ENCODE measurements at places on chromosomes 12 and 14.
A peak's percentile ranks its signal among the peaks of the same experiment; 100 is the strongest.

DNA sequence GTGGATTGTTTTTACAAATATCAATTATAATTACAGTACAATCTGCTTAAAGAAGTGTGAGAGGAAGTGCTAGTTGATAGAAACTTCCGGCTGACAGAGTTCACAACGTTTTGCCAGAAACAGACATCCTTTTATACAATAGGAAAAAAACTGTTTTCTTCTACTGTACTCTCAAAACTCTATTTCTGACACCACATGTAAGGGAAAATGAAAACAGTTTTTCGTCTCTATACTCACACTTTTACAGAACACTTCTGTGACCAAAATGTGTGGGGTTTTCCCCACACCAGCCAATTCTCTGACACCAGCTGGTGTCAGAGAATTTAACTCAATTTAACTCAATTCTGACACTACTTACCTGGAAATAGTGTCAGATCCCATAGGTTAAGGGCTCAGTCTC, 24.2 kb upstream of the HIF1A start:
- DNase-seq, result peak; percentile 55

- no peak for DNase-seq
Measured at GRCh38 chr14:52363961-52364360, 49.8 kb downstream of the PTGER2 start.

DNA sequence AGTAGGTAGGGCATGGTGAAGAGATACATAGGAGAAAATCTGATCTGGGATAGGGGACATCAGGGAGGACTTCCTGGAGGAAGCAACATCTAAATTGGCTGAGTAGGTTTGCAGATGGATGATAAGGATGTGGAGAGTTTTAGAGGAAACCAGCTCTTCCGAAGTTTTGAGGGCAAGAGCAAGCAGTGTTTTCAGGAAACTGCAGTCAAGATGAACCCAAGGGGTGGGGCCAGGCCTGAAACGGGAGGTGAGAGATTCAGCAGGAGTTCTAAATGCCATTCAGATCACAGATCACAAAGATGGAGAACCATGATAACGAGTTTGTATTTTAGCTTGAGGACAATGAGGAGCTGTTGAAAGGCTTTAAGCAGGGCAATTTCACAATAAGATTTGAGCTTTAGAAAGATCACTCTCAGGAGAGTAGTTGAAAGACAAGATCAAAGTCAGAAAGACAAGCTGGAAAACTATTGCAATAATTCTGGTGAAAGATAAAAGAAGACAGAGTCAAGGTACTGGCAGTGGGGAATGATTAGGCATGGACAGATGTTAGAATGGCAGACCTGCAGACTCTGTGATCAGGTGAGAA, 70.1 kb upstream of the PLXNC1 start:
- DNase-seq, result no peak

- DNase-seq, result no peak
Measured at GRCh38 chr14:95046711-95047681, 110.3 kb downstream of the DICER1 start.

DNA sequence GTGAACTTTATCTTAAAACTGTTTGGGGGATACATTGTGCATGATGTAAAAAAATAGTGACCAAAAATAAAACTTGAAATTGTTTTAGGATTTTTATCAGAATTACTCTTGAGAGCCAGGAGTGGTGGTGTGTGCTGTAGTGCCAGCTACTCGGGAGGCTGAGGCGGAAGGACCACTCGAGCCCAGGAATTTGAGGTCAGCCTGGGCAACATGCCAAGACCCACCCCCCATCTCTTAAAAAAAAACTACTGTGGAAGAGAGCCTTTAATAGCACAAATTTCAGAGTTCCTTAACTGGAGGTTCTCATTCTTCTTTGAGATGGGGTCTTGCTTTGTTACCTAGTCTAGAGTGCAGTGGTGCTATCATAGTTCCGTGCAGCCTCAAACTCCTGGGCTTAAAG, 21.5 kb downstream of the CPSF2 start:
- DNase-seq, result no peak

- no peak for DNase-seq
Measured at GRCh38 chr12:58961906-58962305, 41.6 kb upstream of the LRIG3 start.

DNA sequence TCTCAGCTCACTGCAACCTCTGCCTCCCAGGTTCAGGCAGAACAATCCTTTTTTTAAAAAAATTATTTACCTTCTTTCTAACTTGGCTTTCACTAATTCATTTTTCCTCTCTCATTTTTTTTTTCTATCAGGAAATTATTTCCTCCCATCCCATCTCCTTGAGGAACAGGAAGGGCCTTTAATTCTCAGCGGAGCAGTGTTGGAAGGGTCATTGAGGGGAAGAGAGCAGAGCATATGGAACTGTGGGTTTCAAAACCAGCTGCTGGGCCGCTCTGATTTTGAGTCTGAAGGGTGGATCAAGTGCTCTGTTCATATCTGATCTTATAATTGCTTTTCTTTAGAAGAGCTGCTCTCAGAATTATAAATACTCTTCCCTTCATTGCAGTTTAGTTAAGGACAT, 29.0 kb downstream of the NUBPL start:
- no peak for DNase-seq

DNA sequence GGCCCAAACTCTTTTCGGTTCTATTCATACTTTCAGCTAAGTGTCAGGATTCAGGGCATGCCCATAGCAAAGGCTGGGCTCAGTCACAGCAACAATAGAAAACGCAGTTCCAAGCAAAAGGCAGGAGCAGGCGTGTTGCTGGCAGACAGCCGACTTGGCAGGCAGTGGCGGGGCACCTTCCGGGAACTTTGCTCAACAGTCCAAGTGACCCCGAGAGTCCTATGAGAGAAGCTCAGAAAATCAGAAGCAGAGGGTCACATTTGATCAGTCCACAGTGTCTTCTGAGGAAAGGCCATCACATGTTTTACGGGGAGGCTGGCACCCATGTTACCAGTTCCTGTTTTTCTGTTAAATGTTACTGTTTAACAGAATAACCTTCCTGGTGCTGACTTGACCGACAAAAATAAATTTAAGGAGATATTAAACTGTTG, 115.0 kb downstream of the DACT1 start:
- no peak for DNase-seq

GRCh38 chr12:63007726-63008125, 72.8 kb upstream of the PPM1H start:
- no peak for DNase-seq

DNA sequence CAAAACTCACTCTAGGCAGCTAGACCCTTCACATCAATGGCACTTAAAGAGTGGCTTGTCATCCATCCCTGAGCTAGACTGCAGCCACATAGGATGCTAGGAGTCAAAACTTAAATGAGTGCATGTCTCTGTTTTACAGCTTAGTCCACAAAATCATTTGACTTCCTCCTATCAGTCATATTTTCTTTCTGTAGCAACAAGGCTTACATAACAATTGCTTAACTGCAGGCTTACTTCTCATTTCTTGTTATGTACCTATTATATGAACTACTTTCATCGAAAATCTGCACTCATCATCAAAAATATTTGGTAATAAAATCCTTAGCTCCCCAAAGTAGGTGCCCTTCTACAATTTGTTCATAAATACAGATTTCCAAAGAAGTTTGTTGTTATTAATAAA, 30.1 kb downstream of the CLEC1A start:
- DNase-seq, result no peak

DNA sequence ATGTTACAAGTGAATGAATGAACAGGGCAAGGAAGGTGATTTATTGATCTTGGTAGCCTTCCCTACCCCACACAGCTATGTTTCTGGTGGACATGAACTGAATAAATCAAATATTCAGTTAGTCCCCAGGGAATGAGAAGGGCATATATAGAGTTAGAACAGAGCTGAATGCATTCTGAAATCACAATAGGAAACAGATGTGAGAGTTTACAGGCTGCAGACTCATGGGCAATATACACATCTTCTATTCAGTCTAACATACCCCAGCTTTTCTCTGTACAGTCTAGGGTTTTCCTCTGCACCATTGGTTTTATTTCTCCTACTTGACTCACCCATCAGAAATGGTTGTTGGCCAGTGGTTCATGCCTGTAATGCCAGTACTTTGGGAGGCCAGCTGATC, 7.3 kb upstream of the STX2 start:
- DNase-seq, result no peak

GRCh38 chr12:6358881-6359280, 16.5 kb downstream of the SCNN1A start:
- no peak for DNase-seq

DNA sequence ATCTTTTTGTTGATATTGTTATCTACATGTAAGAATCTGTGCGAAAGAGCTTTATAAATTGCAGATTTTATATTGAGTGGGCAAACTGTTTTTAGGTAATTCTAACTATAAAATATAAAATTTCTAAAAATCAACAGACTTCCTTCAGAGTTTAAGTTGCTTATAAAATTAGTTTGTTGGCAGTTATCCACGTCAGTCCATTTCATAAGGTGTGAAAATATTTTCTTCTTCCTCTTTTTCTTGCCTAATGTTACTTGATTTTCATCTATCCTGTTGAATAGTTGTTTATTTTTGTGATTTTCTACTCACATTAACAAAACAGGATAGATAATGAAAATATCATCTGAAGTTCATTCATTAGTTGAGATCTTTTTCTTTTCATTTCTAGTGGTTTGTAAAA, 58.0 kb downstream of the RASSF8 start:
- no peak for DNase-seq

DNA sequence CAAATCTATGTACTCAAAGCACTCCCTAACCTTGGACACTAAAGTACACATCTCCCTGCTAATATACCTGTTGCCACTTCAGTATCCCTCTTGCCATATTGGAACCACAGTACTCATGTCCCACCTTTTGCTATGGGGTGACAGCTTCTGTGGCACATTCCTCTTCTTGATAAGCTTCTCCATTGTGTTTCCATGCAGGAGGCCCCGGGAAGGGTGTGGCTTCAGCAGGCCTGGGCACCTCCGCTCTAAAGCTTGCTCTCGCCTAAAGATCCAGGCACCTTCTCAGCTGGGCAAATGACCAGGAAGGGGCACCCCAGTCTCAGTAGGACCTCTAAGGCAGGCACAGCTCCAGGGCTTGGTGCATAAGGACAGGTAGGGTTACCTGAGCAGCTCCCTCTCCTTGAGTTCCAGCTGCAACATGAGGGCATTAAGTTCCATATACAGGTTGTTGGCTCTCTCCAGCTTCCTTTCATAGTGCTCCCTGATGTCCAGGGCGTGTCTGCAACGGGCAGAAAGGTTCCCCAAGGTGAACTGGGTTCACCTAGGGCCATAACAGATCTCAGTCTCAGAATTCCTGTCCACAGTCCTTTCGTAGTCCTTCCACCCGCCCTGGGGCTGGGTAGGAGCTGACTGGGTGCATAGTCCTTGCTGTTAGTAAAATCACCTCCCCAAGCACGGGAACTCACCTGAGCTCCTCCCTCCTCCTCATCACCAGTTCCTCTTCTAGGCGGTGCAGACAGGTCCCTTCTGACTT, 15.9 kb downstream of the MAP3K12 start:
- DNase-seq, result no peak

GRCh38 chr12:14716848-14717444, 20.5 kb upstream of the GUCY2C start:
- peak; percentile 14 for DNase-seq

DNA sequence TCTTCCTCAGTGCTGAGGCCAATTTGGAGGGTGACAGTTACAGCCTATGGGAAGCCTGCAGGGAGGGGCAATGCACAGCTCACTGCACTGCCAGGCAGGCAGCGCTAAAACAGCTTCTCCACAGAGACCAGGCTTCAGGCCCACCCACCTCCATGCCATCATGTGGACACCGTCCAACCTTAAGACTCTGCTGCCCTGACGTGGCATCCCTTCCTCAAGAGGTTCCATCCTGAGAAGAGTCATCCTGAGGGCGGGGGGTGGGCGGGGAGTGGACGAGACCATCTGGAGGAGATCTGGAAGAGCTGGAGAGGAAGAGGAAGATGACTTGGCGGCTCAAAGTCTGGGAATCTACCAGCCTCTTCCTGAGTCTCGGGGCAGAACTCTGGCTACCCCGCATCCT, 8.4 kb upstream of the ACVRL1 start:
- DNase-seq, result no peak

- no peak for DNase-seq
Measured at GRCh38 chr12:574475-575128, 88.6 kb downstream of the NINJ2 start.

GRCh38 chr14:33570694-33571310, 380.1 kb downstream of the EGLN3 start:
- DNase-seq, result no peak

DNA sequence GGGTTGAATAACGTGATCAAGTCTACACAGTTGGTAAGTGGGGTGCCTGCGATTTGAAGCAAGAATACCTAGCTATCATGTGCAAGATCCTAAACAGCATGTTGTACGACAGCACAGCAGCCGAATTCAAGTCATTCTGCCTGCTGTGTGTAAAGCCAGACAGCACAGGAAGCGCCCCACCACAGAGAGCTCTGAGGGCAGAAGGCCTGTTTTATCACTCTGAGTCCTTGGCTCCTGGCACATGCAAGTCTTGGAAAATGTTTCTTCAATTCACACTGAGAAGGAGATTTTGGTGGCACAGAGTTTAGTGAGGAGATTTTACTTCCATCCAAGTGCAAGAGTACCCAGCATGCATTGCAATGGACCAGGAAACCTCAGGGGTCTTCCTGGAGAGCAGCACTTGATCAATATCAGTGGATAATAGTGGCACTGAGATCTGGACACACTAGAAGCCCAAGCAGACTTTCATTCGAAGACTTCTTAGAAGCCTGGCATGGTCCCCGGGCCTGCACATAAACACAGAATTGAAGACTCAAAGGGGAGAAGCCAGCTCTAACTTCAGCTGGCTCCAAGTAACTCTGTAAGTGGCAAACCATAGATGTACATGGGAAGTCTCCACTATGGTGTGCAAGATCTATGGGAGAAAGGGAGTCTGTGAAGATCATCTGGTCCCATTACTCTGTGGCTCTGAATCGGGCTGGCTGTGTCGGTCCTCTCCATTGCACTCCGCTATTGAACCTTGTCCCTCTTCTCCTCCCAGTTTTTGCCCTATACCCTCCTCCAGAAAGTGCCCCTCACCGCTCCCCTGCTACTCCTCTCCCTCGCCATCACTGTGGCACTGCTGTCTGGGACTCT, 1.5 kb upstream of the KRT1 start:
- DNase-seq, result peak; percentile 18

- DNase-seq, result no peak
Measured at GRCh38 chr12:27620121-27620520, 76.1 kb upstream of the REP15 start.

DNA sequence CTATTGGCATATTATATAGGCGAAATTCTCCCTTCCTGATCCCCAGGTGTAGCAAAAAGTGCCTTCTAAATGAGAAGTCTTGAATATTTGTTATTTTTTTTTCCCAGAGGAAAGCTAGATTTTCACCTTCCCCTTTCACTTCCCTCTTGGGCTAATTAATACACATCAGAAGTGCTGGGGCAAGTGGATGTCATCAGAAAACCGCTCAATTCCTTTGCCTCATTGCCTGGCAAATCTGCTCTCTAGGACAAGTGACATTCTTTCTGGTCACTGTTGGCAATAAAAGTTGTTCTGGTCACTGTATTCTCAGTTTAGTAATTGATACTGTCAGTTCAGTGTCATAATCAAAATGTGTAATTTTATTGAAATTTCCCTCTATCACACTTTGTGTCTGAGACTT, 174.5 kb downstream of the ETNK1 start:
- no peak for DNase-seq

GRCh38 chr12:67539946-67540345, 108.6 kb upstream of the DYRK2 start:
- DNase-seq, result no peak

GRCh38 chr12:63857771-63858670, 13.5 kb downstream of the SRGAP1 start:
- DNase-seq, result no peak

- no peak for DNase-seq
Measured at GRCh38 chr12:52032446-52032803, 18.8 kb upstream of the NR4A1 start.

All from T-helper 2 cell (primary cell).